ENCODE measurements at places on chromosomes 6 and 20. TPM values are rescaled to one million over a fixed set of nuclear protein-coding genes. Genes with fewer than 3 reads are reported as not detected.
A peak's percentile ranks its signal among the peaks of the same experiment; 100 is the strongest.

Gene SUMO4
- 4.1 TPM for total RNA-seq

DNA sequence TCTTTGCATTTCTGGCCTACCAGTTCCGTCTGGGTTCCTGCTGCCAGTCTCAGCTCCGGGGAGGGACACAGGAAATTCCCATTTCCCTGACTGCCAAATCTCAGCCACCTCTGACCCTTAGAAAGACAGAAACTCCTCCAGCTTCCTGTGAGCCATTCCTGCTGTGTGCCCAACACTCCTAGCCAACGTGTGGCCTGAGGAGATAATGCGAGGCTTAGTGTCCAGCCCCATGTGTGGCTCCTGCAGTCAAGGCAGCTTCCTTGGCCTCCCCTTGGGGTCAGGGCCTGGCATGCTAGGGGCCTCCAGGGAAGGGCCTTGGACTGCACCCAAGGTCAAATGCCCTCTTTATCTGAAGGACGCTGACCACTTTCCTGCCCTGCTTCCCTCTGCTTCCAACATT, 45.1 kb downstream of the MAFB start:
- DNase-seq: no peak

DNA sequence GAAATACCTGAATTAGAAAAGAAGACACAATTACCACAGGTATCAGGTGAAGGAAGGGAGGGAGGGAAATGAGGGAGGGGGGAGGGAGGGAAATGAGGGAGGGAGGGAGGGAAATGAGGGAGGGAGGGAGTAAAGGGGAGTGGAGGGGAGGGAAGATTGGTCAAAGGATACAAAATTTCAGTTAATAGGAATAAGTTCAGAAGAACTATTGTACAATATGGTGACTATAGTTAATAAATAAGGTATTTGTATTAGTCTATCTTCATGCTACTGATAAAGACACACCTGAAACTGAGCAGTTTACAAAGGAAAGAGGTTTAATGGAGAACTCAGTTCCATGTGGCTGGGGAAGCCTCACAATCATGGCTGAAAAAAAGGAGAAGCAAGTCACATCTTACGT, 185.7 kb downstream of the EYA2 start:
- DNase-seq: no peak

DNA sequence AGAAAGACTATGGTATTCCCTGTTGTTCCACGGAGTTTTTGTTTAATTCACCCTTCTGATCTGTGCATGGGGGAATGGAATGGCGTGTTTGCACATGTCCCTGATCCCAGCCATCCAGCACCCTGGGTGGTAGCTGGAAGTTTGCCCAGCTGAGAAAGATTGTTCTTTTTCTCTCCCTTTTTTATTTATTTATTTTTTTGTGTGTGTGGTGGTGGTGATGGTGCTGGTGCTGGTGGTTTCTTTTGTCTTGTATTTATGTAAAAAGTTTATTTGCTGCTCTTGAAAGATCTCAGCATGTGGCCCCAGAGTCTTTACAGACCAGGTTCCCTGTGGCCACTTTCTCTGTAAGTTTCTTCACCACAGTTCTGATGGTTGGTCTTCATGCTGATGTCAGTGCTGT, 372.6 kb downstream of the UTRN start:
- peak; percentile 62 for DNase-seq

All from thyroid gland (tissue), 4 donors.